NCI-H1930 (cell line): ENCODE measurements at places on chromosomes 7 and 10.

DNA sequence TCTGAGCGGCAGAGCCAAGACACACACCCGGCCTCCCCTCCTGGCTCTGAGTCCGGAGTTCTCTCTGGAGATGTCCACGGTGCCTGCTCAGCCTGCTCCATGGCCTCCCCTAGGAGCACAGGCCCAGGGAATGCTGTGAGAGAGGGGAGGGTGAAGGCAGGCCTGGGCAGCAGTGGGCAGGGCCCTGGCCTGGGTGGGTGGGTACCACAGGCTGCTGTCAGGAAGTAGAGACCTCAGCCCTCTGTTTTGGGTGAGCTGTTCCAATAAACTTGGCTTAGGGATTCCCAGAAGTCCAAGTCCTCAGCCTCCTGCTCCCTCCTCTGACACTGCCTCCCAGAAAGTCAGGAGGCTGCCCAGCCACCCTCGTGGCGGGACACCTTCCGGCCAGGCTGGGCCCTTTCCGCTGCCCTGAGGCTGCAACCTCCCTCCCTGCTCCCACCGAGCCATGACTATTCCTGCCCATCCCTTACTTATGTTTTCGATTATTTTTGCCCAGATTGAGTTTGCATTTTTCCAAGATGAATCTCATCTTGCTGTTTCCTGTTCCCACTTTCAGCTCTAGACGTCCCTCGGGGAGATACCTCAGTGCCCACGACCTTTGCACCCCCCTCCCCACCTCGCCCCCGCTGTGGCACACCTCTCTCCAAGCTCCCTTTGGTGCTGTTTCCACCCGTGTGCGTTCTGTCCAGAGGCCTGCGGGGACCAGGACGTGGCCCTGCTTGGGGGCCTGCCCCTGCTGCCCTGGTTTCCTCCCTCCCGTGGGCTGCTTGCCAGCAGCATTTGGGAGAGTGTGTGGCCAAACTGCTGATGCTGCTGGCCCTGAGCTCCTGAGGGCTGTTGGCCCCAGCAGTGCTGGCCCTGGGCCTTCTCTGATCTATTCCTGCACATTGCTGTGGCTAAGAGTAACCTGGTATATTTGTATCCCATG, 5.8 kb upstream of the POLM start:
- DNase-seq = no peak

DNA sequence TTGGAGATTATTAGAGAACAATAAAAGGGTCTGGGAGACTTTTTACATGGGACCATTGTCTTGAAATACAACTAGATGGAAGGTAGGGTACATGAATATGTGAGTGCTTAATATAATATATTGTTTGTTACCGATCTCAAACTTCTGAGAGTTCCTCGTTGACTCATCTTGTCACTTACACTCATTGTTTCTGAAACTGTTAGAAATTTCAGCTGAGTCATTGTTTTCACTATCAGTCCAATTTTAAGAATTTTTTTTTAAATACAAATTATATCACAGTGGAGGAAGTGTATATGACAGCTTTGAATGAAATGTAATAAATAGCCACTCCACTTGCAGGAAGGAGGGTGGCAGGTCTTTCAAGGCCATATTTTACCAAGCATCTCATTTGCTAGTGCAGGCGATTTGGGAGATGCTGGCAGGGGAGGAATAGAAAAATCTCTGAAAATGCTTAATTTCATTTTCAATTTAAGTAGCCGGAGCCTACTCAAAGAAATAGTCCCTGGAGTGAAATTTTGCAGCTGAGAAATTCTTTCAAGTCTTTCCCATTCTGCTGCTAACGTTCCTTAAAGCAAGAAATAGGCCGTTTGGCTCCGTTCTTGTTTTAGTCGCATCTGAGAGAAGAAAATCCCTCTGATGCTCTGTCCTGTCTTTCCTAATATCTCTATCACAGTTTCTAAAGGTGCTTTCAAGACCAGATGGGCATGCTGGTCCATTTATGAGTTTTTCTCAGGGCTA, 1404.2 kb upstream of the CELF2 start:
- no peak for DNase-seq

DNA sequence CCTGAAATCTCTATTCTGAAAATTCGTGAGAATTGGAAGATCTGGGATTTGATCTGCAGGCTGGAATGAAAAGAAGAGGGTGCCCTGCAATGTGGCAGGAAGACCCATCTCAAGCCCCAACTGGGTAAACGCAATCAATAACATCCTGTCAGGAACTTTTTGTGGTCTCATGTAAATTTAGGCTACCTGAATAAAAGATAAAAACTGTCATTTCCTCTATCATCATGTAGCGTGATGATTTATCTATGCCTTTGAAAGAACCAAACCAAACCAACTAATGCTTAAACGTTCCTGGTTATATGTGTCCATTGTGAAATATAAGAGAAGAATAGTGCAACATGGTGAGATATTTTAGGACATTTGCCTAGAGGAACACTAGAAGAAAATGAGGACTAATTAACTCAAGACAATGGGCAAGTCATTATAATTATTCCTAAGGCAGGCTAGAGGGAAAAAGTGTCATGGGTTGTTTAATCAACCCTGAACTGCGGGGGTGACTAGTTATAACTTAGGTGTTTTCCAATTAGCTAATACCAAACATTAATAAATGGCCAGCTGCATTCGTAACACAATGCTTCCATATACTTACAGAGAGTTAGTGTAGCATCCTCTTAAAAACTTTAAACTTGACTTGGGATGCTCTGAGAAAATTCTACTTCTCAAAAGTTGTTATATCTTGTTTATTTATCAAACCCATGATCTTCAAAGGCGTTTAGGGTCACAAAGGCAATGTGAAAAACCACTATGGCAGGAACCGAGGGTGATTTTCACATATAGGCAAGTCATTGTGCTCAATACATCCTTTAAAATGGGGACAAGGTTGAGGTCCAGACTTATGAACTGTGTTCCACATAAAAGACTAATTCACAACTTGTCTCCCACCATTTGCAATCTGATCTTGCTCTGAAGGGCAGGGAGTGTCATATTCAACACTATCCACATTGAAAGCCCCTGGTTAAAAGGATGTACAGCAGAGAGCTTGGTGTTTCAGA, 48.6 kb upstream of the ADO start:
- DNase-seq = no peak

DNA sequence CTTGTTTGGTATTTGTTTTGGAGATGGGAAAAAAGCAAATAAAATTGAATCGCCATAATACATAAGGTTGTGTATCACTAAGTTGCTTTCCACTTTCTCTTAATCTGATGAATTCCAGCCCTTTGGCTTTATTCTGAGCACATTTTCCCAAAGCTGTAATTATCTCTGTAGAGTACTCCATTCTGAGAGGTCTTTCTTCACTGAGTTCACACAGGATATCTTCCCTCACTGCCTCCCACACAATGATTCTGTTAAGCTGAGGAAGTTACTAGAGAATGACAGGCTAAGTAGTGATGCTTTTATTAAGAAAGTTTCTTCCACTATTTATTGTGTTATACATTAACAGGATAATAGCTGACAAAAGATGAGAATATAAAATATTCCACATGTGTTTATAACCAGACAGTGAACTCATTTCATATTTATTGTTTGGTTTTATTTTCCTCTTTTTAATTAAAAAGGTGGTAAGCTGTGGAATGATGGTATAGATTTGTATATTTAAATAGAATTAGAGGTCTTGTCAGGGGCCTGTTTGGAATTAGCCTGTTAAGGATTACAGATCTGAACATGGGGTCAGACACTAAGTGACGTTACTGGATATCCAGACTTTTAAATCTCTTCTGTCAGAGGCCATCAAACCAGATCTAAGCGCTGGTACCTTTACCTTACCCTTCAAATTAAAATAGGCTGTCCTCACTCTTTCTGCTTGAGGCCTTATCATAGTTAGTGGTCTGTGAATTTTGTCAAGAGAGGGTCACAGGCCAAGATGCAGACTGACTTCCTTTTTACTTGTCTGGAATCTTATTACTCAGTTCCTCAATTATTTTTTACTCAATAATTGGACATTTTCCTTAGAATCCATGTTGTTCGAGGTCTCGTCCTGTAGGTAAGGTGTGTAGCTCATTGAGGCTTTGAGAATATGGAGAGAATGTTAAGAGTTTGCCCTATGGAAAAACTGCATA, 8.4 kb downstream of the PLXDC2 start:
- no peak for DNase-seq

- DNase-seq = no peak
These were observed 64.6 kb upstream of the CREB5 start for GRCh38 chr7:28347475-28348318.

DNA sequence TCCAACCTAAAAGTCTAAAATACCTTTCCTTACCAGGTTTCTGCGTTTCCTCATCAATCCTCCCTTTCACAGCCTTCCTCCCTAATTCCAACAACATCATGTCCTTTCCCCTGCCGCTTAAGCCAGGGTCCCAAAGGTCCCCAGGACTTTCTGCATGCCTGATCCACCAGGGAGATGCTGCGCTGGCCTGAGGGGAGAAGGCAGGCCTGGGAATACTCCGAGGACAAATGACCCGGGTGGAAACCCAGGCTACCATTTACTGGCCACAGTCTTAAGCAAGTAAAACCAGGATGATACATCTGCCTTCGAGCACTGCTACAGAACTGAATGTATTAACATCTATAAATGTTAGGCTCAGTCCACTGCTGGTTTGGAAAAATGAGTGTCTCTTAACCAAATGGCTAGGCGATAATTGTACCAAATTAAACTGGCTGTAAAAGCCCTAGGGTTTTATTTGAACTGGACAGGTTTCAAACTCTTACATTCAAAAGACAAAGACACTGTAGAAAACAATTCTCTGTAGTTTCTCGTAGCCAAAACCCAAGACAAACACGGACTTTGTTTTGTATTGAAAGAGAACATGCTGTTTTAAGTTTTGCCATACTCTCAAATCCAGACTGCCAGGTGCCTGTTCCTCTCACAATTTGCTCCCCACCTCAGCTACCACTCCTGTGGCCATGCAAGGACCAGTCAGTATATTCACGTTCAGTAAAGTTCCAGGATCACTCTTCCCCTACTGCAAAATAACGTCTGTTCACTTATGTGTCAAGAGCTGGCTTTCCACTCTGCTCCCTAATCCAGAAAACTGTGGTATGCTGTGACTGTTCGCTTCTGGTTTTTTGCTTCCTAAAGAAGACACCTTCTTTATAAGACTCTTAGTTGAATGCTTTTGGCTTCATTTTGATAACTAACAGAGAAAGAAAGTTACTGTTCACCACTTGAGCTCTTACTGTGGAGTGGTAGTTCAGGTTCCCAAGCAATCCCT, 145.7 kb downstream of the RNF216 start:
- DNase-seq = no peak

- DNase-seq = no peak
These were observed 72.5 kb downstream of the GOLGA7B start for GRCh38 chr10:97922022-97922758.

DNA sequence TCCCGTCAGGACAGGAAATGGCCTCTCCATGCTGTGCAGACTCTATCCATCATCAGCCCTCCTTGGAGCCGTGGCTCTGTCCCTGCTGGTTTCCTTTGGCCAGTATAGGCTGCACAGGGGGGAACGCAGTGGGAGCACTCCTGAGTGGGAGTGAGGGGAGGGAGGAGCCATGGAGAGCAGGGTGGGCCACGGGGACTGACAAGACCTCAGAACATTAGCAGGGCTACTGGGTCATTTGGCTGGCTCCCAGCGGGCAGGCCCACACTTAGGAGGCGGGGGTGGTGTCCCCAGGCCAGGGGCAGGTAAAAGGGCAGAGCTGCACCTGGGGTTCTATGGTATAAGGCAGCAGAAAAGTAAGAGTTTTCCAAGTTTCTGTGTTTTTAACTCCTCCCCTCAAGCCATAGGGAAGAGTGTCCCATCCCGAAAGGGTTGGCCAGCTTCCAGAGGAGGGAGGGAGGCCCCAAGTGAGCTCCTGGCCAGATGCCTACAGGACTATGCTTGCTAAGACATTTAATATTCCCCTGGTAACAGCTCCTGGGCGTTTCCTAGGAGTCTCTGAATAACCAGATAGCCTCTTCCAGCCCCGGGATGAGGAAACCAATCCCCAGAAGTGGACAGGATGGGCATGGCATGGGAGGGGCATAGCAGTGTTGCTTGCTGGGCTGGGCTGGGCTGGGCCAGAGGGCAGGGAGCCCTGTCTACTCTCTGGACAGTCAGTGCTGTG, 5.5 kb upstream of the OPN4 start:
- no peak for DNase-seq

GRCh38 chr10:122251459-122252255, 19.4 kb upstream of the BTBD16 start:
- no peak for DNase-seq

DNA sequence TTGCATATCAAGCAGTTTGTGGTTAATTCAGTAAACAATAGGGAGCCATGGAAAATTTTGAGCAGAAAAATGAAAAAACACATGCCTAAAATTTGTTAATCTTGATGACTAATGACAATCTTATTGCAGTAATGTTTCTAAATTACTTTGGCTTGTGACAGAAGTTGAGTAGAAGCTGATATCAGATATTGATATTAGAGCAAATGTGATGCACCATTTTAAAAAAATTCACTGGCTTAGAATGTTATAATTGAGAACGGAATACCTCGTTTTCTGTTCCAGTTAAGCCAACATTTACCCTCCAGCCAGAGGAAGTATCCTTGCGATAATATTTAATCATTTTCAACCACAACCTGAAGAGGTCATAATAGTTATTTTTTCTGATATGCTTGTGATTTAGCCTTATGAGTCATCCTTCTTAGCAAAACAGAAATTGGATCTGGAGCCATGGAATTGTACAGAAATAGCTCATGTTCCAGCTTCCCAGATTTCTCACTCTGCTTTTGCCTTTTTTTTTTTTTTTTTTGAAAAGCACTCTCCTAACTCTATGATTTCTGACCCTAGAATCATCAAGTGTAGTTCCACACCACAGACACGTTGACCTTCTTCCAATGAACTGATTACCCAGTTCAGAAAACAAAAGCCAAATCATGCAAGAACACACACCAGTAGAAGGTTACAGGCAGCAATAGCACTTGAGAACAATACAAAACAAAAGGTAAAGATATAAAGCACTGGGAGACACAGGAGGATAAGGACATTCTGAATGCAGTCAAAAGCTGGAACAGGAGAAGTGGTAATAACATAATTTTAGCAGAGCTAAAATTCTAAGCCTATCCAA, 96.8 kb upstream of the PHYHIPL start:
- DNase-seq = no peak

DNA sequence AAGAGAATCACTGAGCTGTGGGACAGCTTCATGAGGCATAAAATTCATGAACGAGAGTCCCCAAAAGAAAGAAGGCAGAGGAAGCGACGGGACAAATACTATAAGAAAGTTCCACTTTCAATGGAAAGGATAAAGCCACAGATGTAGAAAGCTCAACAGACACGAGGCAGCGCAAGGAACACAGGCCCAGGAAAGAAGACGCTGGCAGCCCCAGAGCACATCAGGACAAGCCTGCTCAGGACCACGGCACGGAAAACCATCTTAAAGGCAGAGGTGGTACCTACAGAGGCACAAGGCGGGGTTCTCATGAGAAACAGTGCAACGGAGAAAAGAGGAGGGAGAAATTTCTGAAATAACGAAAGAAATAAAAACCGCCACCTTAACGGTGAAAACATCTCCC, 273.4 kb downstream of the MAD1L1 start:
- DNase-seq = no peak

GRCh38 chr7:46421441-46422230, 500.6 kb upstream of the IGFBP3 start:
- DNase-seq = no peak

DNA sequence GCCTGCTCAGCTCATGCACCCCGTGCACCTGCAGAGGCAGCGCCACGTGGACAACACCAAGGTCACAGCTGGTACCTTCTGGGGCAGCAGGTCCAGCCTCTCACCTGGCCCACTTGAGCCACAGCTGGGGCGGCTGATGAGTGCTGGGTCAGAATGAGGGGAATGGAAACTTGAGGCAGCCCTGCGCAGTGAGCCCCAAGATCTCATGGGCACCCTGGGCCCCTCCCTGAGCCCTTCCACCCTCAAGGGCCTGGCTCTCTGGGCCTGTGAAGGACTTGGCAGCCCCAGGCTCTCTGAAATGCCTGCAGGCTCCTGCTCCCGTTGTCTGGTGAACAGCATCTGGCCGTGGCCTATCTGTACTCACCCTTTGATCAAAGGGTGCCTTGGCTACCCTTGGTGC, 112.7 kb downstream of the TCERG1L start:
- no peak for DNase-seq
